Stimulated activated CD4-positive, alpha-beta T cell treated with anti-CD3 and anti-CD28 coated beads, Interleukin-1b, Interleukin-23, amount 100 ng/mL, for 4 hours (primary cell): ENCODE measurements at places on chromosomes 1 and 21.

- no peak for DNase-seq
These were observed 166.4 kb downstream of the PSMG1 start for GRCh38 chr21:39016740-39017315.

DNA sequence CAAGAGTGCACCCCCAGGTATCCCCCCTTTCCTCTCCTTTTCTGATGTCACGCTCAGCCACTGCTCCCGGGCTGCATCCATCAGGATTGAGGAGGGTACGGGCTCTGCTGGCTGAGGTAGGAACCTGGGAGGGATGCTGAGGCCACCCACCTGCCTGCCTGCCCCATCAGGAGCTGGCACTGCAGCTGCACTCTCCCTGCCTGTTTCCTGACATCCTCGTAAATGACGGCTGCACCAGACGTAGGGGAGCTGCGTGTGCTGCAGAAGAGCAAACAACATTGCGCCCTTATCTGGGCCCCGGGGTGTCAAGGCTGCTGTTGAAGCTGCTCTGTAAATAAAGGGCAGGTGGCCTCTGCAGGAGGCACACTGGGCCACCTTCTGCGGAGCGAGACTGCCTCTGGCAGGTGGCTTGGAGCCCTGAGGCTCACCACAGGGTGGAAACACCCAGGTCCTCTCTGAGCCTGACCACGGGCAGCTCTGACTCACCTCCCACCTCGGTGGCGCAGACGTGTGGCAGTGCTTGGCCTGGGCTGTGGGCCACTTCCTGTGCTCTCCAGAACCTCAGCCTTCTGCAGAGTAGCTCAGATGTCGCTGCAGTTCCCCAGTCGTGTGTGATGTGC lies 30.9 kb downstream of the SNAP47 start:
- DNase-seq = peak; percentile 24

DNA sequence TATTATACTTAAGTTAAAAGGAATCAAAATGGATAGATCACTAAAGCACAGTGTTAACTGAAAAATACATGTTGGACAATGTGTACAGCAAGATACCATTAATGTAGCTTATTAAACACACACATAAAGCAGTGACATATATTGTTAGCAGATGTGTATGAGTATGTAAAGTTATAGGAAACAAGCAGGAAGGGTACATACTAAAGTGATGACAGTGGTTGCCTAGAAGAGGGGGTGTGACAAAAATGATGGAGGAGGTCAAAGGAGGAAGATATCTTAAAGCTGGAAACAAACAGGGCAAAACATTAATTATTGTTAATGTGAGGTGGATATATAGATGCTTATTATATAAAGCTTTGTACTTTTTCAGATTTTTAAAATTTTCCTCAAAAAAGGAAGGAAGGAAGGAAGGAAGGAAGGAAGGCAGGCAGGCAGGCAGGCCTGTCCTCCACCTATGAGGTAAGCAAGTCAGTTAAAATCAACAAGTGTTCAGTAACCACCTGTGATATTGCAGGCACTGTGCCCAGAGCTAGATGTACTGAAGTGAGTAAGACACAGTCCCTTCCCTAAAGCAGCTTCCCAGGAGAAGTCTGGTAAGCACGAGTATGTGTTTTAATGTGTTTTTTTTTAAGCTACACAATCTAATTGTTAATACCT lies 252.9 kb upstream of the NR5A2 start:
- DNase-seq = no peak

DNA sequence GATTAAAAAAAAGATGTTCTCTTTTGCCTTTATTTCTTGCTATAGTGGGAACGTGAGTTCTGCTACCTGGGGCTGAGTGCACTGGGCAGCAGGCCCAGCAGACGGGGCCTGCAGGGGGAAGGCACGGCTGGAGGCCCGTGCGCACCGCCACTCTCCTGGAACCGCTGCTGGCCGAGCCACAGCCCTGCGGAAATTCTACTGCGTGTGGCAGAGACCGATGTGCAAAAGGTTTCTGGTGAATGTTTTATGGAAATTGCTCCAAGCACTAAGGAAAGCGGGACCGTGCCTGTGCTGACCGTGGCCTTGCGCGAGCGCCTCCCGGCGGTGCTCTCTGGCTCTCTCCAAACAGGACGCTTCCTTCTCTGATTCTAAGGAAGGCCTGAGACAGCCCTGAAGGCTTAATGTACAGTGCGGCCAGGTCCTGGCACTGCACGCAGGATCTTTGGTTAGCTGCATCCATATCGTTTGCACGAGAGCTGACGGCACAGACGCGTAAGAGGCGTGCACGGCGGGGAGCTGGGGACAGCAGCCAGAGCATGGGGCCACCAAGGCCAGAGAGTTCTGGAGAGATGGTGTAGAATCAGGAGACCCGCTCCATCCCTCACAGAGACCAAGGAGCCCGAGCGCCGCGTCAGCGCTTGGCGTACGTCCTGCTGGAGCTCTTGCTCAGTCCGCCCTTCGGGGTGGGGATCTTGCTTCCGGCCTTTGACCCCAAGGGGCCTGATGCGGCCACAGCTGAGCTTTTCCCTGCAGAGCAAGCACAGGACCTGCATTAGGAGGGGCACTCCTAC lies 18.7 kb upstream of the LRRC47 start:
- DNase-seq = no peak

- DNase-seq = no peak
These were observed 804.1 kb downstream of the USP25 start for GRCh38 chr21:16533692-16534407.

DNA sequence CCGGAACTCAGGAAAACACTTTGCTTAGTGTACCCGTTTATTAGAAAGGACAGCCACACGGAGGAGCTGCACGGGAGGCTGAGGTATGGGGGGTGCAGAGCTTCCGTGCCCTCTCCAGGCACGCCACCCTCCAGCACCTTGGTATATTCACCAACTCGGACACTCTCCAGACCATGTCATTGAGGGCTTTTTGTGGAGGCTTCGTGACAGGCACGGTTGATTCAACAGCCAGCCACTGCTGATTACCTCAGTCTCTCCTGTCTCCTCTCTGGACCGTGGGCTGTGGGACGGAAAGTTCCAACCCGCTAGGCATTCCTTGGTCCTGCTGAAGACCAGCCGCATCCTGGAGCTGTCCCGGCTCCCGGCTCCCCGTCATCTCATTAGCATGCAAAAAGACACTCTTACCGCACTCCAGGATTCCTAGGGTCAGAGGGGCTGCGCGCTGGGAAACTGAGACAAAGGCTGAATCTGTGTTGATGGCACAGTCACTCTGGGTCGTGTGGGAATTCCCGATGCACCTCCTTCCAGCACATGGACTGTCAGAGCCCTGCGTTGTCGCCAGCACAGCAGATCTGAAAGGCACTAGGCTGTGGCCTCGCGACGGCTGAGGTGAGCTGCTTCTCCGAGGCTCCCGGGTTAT lies 65.6 kb downstream of the PRKCZ start:
- no peak for DNase-seq

- no peak for DNase-seq
These were observed 178.8 kb downstream of the ETS2 start for GRCh38 chr21:38984568-38984967.
